Activated CD8-positive, alpha-beta memory T cell treated with anti-CD3 and anti-CD28 coated beads, Interleukin-2, amount 50 U/mL, for 48 hours (primary cell): ENCODE measurements at places on chromosomes 6 and 20.

GRCh38 chr20:24479595-24479994 is 10.2 kb downstream of the SYNDIG1 start:
- no peak for DNase-seq

GRCh38 chr6:169695131-169695530 is 6.7 kb downstream of the WDR27 start:
- no peak for DNase-seq

GRCh38 chr20:6122111-6122872 is 538 bp downstream of the FERMT1 start:
- DNase-seq, result no peak

GRCh38 chr6:44667668-44668390 is 280.3 kb downstream of the CDC5L start:
- DNase-seq, result peak; percentile 58

DNA sequence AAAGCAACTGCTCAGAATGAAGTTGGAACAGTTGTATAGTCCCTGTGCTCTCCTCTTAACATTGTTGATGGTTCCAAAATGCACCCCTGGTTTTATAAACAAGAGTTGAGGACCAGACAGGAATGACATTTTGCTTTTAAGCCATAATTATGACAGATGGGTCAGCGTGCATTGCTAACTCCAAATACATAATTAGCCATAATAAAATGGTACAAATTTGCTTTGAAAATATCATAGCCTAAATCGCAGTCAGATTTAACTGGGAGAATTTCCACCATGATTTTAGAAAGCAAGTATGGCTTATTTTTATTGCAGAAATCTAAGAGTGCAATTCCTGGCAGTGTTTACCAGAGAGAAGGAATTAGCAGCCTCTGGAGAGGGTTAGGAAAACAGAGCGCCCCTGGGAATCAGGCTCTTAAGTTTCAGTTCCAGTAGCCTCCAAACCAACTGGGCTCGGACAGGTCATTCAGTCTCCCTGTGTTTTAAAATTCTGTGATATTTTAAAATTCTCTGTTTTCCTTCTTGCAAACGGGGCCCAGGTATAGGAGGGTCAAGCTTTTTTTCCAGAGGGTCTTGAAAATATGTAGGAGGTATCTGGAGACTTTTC is 302.3 kb downstream of the TBC1D7 start:
- no peak for DNase-seq
